ENCODE measurements at places on chromosomes 3 and 15.

- DNase-seq, result peak; percentile 70
Observed at GRCh38 chr15:74620636-74621545, 5.3 kb downstream of the CLK3 start.

DNA sequence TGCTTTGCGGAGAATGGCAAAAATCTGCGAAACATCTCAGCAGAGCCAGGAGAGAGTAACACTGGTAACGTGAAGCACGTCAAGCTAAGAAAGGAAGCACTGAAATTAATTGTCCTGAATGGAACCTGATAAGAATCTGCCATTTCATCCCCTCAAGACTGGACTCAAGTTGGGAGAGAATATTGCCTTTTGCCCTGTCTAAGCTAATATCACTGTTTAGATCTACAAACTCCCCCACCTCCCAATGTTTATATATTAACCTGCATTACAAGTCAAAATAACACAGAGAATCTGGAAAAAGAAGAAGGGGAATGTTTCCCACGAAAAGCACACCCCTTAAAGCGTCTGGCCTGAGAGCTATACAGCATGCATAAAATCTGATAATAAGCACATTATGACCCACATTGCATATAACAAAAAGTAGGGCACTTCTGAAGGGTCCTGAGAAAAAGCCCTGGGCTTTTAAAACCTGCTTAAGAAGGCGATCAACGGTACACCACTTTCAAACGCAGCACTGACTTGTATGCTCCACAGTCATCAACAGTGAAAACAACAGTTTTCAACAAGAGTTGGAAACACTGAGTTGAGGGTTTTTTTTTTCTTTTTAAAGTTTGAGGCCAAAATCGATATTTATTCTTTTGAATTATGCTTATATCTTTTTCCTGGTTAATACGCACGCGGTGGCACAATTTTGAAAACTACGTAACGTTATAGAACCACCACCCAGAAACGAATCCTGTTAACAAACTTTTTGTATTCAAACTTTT is 1.4 kb upstream of the KAT2B start:
- no peak for DNase-seq

DNA sequence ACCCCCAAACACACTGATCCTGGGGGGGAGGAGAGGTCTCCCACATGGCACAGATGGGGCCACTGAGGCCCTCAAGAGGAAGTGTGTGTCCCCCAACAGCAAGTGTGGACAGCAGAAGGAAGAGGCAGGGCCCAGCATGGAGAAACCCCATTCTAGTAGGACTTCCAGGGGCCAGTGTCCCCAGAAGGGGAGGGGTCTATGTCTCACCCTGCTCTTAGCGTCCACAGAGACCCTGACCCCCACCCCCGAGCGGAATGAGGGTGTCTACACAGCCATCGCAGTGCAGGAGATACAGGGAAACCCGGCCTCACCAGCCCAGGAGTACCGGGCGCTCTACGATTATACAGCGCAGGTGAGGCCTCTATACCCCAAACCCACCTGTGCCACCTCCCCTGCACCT is 35.3 kb downstream of the TSPAN3 start:
- no peak for DNase-seq

DNA sequence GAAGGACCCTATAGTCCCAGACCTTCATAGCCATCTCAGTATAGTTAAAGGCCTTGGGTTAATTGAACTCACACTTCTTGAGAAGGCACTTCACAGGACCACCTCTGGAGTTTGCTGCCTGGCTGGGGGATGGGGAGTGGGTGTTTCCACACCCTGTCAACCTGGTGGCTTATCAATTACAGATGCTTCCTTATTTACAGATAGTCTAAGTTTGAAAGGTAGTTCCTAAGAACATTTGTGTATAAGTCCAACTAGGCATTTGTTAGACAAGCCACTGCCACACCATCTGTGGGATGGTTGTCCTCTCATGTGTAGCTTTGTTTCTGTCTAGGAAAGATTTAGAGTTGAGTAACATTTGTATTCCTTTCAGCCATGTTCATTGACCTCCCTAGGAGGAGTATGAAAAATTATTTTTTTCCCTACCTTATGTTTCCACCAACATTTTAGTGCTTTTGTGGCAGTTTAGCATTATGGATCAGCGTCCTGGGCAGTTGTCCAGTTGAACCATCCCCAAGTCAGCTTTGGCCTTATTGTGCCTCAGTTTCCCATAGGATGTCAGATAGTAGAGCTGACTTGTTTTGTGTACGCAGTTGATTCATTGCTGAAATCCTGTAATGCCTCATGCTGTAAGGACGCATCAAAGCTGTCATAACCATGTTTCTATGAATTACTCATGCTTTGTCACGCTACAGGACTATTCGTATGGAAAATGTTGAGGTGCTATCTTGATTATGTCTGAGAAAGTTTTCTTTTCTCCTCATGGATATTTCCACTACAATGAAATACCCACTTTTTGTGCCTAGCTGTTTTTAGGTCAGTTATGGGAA is 21.2 kb upstream of the SIAH2 start:
- DNase-seq, result peak; percentile 33

GRCh38 chr3:79139395-79140068 is 628.3 kb downstream of the ROBO1 start:
- peak; percentile 59 for DNase-seq

GRCh38 chr3:114356066-114356465 is 62.2 kb downstream of the TIGIT start:
- no peak for DNase-seq

- DNase-seq, result peak; percentile 98
Observed at GRCh38 chr3:105366326-105367062, at the start of gene ALCAM. Gene ALCAM, plus strand, starts transcription at chr3:105366909.

DNA sequence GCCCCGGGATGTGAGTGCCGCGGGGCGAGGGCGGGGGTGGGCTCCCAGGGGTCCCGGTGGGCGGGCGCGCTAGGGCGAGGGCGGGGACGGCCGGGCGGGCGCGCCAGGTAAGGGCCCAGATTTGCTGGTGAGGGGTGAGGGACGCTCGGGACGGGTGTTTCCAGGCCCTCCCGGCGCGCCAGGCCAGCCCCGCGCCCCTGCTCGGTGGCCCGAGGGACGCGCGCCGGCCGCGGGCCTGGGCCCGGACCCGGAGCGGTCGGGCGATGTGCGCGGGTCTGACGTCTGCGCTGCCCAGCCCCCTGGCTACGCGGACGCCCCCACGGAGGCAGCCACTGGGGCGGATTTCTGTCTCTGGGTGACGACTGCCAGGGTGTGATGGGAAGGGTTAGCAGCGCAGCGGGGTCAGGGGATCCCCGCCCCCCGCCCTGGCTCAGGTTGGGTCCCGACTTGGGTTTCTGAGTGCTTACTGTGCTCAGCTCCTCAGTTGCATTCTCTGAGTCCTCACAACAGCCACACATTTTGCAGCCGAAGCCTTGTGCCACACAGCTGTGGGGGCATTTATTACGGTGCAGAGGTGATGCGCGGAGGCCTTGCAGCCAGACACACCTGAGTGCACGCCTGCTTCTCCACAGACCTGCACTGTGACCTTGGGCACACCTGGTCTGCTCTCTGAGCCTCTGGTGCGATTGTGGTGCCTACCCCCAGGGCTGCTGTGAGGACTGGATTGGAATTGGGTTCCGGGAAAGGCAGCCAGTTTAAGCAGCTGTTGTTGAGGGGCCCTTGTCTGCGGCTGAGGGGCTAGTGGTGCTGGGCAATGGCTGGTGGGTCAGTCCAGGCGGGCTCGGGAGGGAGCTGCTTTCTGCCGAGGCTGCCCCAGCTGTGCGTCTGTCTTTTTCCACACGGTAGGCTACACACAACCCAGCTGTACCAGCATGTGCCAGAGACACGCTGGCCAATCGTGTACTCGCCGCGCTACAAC is 523 bp downstream of the HDAC11 start:
- no peak for DNase-seq

- DNase-seq, result peak; percentile 18
Observed at GRCh38 chr15:100918690-100919480, at the start of gene LRRK1. Gene LRRK1, plus strand, starts transcription at chr15:100919357. Its CDS starts 5,276 bp downstream, at chr15:100924633.

- DNase-seq, result peak; percentile 56
Observed at GRCh38 chr3:77254967-77255831, 215.3 kb downstream of the ROBO2 start.

DNA sequence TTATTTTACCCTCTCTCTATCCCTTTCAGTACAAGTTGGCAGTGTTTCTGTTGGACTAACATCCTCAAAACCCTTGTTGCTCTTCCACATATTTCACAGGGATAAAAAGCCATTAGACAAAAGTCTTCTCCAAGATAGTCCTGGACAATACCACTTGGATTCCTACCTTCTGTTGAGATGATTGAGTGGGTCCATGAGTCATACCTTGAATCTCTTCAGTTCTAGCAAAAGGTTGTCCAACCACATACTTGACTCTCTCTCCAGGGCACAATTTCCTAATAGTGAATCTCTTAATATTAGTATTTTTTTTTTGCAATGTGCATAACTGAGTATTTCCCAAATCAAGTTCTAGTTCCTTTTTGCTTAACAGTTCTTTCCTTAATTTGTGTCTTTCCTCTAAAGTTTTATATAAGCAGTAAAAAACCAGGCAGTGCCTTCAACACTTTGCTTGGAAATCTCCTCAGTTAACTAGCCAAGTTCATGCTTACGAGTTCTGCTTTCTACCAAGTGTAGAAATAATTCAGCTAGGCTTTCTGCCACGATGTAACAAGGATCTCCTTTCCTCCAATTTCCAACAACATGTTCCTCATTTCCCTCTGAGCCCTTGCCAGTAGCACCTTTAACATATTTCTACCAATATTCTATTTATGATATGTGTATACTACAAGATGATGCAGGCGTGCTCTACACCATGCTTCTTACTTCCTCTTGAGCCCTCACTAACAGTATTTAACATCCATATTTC is 68.3 kb upstream of the NEO1 start:
- no peak for DNase-seq

DNA sequence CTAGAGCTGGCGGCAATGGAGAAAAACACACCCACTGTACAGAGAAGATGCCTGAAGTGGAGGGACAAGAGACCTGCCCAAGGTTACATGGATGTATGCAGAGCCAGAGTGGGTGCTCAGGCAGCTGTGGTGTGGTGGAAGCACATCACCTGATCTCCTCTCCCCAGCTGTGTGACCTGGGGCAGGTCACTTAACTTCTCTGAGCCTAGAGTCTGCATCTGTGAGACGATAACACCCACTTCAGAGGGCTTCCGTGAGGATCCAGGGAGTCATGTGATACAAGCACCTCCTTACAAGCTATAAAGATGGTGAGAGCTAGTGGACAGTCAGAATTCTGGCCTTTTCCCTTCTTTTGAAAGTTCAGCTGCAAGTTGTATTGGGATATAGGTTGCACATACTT is 55.1 kb upstream of the HERC1 start:
- no peak for DNase-seq

- no peak for DNase-seq
Observed at GRCh38 chr3:172517859-172518466, 5.3 kb downstream of the TNFSF10 start.

- no peak for DNase-seq
Observed at GRCh38 chr3:39592311-39593050, 125.0 kb downstream of the MOBP start.

DNA sequence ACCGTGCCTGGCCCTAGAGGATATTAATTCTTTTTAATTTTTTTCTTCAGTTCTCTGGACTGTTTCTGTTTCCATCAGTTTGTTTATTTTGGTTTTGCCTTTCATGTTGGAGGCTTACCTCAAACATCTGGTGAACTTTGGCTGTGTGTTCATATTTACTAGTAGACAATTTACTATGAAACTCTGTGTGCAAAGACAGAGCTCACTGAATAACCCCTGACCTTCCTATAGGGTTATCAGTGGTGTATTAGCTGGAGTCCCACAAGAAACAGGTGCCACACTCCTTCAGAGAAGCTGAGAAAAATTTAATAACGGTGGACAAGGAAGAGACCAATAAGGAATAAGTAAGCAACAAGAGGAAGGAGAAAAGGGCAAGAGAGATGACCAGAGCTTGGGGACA is 28.8 kb upstream of the TRA2B start:
- no peak for DNase-seq

DNA sequence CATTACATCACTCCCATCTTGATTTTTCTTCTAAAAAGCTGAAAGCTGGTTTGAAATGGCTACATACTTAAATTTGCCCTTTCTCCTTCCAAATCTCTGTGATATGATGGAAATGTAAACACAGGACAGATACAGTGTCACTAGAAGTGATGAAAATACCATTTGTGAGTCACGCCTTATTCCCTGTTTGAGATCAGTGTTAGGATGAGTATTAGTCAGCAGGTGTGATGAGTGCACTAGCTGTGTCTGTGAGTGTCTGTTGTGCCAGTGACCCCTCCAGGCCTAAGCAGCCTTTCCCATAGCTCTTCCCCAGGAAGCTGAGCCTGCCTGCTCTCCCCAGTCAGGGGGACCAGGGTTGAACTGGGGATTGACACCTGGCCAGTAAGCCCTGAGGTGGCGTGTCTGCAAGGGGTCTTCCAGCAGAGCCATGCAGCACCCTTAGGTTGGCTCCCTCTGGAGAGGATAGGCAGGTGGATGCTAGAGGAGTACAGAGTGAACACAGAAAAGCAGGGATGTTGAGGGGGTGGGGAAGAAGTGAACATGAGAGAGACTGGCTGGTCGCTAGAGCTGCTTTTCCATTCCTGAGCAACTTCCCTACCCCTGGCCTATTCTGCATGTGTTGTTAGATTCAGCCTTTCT is 92.0 kb downstream of the PDE8A start:
- DNase-seq, result peak; percentile 22

DNA sequence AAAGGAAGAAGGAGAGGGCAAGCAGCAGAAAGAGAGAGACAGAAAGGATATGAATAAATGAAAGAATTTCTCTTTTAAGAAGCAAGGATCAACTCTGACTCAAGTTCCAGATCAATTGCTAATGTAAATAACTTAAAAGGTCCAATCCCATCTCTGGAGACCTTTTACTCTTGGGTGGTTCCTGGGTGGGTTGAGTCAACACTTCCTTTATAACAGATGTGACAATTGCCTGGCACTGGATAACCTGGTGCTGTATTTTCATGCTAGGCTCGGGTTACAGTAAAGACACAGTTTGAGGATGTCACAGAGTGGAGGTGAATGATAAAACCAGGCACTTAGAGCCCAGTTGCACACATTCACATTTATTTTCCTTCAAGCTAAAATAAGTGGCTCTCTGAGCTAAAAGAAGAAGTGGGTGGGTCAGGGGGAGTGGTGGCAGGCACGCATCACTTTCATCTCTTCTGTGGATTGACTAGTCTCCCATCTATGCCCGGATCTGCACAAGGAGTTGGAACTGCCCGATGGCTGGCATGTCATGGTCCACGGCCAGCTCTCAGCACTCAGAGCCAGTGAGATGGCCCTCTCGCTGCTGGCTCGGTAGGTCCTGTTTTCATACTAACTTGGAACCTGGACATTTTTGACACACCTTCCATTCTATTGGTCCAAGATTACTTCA is 465.8 kb downstream of the FOXP1 start:
- DNase-seq, result no peak

DNA sequence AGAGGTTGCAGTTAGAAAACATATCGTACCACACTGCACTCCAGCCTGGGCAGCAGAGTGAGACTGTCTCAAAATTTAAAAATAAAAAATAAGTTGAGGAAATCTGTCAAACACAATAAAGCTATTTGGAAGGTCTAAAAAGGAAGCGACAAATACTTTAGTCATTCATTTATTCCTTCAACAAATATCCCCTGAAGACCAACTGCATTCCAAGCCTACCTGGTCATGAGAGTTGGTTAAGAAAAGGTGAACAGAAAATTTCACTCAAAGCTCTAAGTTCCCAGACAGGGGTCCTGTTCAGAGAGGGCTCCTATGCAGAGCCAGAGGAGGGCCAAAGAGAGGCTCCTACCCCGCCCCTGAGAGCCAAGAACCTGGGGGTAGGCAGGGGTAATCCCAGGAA is 15.4 kb upstream of the PRKAR2A start:
- DNase-seq, result no peak

Measured in brain microvascular endothelial cell (primary cell).